ENCODE measurements at places on chromosomes 7 and 10.
A peak's percentile ranks its signal among the peaks of the same experiment; 100 is the strongest.

DNA sequence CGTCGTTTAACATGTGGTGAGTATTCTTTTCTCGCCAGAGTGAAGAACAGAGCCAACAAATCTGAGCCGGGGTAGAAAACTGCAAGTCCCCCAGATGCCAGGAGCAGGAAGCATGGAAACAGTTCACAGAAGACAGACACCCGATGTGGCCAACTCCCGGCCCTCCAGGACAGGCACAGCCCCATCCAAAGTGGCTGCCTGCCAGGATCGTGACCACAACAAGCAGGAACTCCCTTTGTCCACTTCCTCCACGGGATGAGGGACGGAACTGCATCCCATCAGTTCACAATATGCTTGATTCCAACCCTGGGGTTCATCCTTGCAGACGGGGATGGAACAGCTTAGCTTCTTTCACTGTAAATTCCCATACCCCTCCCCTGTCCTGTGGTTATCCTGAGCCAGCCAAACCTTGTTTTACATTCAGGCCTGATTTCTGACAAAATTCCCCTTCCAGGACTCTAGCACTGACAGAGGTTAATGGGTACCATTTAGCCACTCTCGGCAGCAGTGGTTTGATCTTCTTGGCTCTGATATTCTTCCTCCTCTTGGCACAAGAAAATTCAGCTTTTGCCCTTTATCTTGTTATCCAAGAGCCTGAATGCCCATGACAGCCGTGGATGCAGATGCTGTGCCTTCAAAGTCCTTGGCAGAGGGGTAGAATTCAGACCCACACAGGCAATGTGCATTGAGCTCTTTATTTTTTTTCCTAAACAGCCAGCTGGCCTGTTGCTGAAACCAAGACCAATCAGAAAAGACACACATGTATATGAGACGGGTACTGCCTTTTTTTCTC lies 105.5 kb upstream of the FAM204A start:
- no peak for DNase-seq

DNA sequence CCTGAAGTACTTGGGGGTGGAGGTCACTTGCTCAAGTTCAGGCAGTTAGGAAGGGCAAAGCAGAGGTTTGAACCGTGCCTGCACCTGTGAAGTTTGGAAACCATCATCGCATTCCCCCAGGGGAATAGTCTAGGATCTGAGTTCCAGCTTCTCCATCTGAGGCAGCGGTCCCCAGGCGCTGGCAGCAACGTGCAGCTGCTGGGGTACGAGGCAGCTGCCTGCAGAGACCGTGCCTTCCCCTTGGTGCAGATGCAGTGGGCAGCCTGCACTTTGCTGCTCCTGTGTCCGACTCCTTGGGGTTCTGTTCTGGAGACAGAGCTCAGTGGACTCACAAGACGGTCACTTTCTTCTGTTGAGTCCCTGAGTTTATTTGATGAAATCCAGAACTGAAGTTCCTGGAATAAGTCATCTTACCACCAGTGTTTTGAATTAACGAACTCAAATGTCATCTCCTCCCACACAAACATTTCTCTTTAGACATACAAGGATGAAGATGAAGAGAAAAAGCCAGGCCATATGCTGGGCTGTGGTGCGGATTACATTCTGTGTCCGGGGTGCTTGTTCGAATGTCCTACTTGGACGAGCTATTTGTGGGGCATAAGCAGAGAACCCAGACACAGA lies 19.9 kb upstream of the GIMAP8 start:
- no peak for DNase-seq

DNA sequence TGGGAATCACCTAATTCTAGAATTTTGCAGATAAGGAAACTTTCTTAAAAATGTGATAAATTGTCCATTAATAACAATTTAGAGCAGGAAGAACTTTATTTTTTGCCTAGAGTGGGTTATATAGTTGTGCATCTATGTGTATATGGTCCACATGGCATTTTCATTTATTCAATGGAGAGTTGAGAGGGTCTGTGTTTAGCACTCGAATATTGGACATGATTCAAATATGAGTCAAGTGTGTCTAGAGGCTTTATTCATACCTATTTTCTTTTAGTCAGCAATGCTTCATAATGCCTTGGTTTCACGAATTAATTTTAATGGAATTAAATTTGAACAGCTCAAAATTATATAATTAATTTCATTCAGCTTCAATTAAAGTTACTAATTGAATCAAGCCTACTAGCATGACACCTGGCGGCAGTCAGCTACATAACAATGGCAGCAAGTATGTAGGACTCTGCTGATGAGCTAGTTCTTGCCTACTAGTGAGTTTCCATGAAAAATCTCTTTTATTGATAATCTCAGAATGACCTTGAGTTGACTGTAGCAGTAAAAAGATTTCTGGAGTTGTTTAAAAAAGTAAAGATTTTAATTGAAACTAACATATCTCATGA lies 17.7 kb downstream of the MDFIC start:
- peak; percentile 30 for DNase-seq

- no peak for DNase-seq
Measured at GRCh38 chr7:19296617-19297016, 151.4 kb upstream of the FERD3L start.

DNA sequence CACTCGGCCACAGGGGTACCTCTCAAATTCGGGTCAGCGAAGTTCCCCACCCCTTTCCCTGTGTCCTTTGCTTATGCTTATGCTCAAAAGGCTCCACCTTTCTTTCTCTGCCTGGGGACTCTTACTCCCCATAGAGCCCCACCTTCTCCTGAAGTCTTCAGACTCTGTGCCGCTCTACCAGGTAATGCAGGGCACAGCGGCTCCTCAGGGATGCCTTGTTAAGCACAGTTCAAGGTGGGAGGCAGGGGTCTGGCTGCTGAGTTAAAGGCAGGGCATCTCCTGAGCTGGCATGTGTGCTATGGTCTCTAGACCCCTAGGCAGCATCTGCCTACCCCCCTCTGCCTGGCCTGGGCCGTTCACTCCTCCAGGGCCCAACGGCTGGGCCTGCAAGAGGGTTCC lies 3.0 kb upstream of the CXCL12 start:
- no peak for DNase-seq

- DNase-seq = no peak
Measured at GRCh38 chr10:29181936-29182335, 106.9 kb upstream of the LYZL1 start.

- no peak for DNase-seq
Measured at GRCh38 chr7:131498237-131498885, 58.1 kb downstream of the PODXL start.

- DNase-seq = peak; percentile 71
Measured at GRCh38 chr7:95871075-95871848, 98.9 kb downstream of the DYNC1I1 start.

DNA sequence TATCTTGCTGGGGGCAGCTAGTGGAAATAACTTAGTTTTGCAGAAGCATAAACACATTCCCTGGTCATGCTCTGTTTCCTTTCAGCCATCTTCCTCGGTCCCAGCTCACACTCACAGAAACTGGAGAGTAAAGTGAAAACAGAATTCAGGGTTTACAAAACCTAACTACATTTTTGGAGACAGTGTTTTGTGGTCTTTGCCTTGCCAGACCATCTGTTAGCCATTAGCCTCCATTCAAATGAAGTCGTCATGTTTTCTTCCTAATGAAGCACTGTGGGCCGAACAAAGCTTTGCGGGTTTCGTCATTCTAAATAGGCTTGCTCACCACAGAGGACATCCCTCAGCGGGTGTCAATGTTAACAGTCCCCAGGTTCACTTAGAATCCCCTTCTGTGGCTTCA lies 214.6 kb upstream of the TMEM72 start:
- no peak for DNase-seq

DNA sequence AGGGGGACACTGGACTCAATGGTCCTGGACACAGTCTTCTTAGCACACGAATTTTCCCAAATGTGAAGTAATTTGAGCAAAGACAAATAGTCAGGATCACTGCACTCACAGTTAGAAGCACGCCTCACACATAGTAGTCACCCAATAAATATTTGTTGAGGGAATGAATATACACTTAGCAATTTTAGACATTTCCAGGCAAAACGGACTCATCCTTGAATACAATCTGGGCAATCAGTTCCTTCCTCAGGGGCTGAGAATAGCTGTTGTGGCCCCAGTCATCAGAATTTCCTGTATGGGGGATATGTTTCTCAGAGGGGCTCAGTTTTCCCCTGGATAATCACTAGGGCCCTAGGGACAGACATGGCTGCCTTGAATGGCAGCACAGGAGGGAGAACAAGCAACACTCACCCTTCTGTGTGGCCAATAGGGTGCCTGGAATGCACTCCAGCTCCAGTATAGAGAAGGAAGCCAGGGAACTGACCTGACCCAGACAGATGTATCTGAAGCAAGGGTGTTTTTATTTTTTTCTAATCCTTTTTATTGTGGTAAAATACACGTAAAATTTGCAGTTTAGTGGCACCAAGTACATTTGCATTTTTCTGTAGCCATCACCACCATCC lies 282.7 kb upstream of the ZNF32 start:
- no peak for DNase-seq

- no peak for DNase-seq
Measured at GRCh38 chr10:108633046-108633445, 1290.3 kb downstream of the XPNPEP1 start.

All from iPS-NIHi11 (cell line).